IPS DF 19.7 (cell line): ENCODE measurements at places on chromosomes 16 and 17.

- DNase-seq: no peak
Measured at GRCh38 chr17:2048805-2049204, 6.1 kb upstream of the HIC1 start.

DNA sequence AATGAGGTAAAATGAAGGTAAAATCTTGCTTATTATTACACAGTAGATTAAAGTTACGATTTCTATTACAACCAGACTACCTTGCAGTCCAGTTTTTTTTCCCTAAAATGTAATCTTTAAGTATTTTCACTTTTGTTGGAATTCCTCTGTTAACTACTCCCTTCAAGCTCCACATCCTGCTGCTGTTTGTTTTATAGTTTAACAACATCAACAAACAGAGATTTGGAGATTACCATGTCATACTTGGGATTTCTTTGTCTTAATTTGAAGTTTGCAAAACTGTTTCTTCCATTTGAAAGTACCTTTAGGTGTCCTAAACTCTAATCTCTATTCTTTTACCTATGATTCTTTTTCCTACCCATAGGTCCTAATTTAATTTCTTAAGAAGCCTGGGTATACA, 83.3 kb downstream of the ABHD15 start:
- no peak for DNase-seq

DNA sequence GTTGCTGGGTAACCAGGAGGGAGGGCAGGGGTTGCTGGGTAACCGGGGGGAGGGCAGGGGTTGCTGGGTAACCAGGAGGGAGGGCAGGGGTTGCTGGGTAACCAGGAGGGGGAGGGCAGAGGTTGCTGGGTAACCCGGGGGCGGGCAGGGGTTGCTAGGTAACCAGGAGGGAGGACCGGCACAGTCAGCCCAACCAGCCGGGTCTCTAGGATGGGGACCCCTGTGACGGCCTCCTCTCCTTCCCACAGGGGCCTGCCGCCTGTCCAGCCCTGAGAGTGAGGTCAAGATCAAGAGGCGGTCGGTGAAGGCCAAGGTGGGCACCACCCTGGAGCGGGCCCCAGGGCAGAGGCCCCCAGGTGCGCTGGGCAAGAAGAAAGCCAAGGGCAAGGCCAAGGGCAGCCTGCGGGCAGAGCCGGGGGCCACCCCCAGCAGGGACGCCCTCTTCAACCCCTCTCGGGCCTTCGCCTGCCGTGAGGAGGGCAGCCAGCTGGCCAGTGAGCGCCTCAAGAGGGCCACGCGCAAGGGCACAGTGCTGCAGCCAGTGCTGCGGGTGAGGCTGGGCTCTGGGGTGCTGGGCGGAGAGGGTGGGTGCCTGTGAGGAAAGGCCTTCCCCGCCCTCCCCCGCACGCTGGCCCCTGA, 54.6 kb downstream of the ACTG1 start:
- DNase-seq: no peak

GRCh38 chr16:31250782-31251384, 8.9 kb upstream of the ITGAM start:
- DNase-seq: no peak

- no peak for DNase-seq
Measured at GRCh38 chr17:82487910-82488309, 29.4 kb downstream of the NARF start.

- no peak for DNase-seq
Measured at GRCh38 chr17:49201481-49201927, 8.9 kb downstream of the GNGT2 start.

DNA sequence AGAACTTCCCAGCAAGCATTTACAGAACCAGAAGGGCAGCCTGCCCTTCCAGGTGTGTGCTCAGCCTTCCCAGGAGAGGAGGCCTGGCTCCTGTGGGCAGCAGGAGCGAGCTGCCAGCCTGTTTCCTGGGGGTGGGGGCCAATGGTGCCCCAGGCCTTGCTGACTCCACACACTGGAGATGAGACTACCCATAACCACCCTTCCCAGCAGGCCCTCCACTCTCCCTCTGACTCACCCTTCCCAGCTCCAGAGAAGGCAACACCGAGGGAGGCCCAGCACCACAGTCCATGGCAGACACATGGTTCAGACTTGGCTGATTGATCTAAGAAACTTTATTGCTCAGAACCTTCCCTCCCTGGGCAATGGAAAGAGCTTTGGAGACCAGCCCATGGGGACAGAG, 1.8 kb upstream of the PRSS53 start:
- no peak for DNase-seq

DNA sequence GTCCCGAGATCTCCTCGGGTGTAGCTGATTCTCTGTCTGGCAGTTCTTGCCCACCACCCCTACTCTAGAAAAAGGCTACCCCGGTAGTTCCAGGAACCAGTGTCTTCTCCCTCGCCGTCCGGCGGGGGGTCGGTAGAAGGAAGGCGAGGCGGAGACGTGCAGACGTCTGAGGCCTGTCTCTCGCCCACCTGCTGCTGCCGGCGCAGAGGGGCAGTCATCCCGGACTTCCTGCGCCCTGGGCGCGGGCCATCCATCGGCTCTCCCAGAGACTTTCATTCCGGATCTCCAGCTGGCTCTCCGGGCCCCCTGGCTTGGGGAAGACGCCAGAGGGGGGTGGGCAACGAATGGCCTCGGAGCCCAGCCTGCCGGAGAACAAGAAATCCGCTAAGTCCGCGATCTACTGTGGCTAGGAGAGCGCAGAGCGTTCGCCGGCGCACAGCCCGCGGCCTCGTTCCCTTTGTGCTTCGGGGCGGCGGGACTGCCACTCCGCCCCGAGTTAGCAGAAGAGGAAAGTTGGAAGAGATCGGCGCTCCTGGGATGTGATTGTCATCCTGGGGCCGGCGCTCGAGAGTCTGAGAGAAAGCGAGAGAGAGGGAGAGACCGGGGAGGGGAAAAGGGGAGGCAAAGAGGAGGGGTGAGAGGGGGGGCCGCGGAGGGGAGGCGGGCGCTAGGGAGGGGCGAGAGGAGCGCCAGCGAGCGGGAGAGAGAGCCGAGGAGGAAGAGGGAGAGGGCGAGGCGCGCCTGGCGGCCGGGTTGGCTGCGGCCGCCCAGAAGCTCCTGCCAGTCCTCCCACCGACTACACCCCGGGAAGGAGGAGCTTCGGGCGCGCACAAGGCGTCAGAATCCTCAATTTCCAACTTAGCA, at the start of gene IRX5:
Gene IRX5 (plus strand): TSS at position 861 of the 864 bp plus-strand sequence. CDS start 334 bp downstream, outside the sequence.
- no peak for DNase-seq

- DNase-seq: no peak
Measured at GRCh38 chr17:44267818-44268490, at the start of gene SLC4A1. Gene SLC4A1, minus strand, starts transcription at chr17:44268135. Its CDS starts 5,269 bp downstream, at chr17:44262866.

GRCh38 chr16:47732523-47733111, 271.5 kb downstream of the PHKB start:
- no peak for DNase-seq

- no peak for DNase-seq
Measured at GRCh38 chr17:63455417-63455816, 9.3 kb upstream of the CYB561 start.

- no peak for DNase-seq
Measured at GRCh38 chr17:79154951-79155585, 80.4 kb downstream of the ENGASE start.

DNA sequence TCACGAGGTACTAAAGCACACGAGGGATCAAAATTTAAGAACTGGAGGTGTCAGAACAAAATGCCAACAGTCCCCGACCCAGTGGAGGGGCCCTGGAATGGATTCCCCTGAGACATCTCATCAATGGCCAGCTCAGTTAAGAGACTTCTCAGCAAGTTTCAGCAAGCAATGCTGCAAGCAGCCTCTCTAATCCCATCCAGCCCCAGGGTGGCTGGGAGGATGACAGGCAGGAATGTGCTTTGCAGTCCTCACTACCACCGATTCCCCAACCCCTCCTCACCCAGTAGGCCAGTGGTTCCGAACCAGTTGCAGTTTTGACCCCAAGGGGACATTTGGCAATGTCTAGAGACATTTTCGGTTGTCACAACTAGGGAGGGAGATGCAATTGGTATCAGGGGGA, 8.7 kb downstream of the GPRC5B start:
- DNase-seq: no peak

DNA sequence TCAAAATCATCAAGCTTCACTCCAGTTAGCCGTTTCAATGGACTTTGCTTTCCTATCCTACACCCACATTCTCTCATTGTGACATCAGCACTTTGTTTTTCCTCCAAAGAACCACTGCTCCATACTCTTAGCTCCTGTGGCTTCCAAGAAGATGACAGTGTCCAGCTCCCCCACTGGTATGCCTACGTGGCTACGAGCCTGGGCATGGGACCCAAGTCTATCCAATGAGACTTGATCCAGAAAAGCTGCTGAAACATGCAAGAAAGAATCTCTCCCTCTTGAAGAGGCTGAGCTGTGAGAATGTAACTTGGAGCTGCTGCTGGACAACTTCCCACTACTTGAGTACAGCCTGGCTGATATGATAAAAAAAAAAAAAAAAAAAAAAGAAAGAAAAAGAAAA, 9.4 kb downstream of the TOX3 start:
- DNase-seq: no peak

DNA sequence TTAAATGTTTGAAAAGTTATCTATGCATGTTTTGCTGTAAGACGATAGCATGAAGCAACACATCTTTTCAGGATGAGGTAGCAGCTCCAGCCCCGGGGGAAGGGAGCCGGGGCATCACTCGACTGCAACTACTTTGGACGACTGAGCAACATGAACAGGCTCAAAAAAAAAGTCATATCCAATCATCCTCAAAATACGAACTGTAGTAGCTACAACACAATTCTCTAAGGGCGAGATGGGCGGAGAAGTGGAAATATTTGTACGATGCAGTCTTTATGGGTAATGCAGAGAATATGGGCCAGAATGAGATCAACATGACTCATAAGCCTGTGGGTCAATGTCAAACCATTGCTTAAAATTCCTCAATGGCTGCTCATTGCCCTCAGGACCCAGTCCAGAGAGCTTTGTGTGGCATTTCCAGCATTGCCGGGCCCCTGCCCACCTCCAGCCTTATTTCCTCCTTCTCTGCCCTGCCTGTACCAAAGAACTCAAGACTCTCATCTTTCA, 17.7 kb upstream of the SMURF2 start:
- no peak for DNase-seq
